ENCODE measurements at places on chromosomes 11 and 22.

DNA sequence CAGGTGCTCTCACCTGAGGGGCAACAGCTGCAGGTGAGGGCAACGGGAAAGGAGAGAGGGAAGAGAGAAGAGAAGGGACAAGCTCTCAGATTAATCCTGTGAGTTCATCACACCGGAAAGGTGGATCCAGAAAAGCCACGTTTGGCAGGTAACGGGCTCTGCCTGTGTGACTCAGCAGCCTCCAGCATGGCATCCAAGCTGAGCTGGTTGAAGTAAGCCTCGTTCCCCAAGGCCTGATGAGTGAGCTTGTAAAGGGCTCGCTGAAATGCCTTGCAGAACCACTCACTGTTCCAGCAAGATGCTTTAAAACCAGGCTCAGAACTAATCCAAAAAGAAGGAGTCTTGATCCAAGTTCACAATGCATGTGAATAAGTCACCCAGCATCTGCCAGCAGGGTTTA, 206.9 kb upstream of the TMEM45B start:
- DNase-seq, result no peak

GRCh38 chr11:105577641-105578040, 32.2 kb upstream of the GRIA4 start:
- no peak for DNase-seq

DNA sequence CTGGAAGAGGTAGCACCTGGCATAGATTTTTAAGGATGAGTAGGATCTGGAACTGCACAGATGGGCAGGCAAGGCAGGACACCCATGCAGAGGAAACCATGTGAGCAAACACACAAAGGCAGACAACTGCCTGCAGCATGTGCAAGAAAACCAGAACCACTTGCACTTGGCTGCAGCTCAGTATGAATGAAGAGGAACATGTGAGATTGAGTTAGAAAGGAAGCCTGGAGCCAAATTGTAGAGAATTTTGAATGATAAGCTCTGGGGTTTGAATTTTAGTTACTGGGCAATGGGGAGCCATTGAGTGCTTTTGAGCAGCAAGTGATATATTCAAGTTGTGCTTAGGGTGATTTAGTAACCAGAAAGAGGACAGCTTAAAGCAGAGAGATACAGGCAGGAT, 583.4 kb downstream of the SOX6 start:
- no peak for DNase-seq

DNA sequence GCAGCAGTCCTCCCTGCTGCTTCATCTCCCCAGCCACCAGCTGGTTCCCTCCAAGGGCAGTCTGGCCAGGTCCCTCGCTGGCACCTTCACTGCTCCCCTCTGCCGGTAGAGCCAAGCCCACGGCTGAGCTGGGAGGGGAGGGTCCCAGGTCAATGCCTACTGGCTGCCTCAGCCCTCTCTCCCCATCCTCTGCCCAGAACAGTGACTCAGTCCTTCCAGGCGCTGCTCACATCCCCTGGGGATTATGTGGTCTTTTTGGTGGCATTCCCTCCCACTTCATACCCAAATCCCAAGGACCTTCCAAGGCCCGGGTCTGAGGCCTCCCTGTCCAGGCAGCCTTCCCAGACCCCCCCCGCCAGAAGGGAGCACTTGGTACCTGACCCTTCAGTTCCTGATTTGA, 44.9 kb downstream of the WNT7B start:
- DNase-seq, result no peak

- no peak for DNase-seq
Observed at GRCh38 chr11:16093889-16094653, 262.3 kb downstream of the SOX6 start.

DNA sequence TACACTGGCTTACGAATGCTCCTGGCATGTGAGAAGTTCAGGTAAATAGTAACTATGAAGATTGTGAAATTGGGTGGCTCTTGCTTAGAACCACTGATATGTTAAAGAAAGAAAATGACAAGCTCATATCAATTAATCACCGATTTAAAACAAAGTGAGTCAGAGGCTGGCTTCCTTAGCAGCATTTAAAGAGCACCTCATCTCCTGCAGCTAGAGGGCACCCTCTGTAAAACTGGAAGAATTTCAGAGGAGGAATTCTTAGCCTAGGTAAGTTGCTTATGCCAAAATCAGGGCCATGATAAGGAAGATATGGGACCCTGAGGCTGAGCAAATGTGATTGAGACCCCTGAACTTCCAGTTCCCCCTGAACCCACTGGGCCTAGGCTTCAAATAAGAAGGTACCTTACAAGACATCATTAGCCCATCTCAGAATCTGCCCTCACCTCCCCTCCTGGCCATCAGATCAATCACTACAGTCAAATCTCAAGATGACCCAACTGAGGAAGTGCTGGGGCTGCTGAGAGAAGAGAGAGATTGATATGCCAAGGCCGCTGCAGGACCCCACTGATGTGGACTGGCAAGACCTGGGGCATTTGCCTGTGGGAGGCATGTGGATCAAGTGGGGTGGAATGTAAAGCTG, 8.6 kb upstream of the CD3E start:
- no peak for DNase-seq

DNA sequence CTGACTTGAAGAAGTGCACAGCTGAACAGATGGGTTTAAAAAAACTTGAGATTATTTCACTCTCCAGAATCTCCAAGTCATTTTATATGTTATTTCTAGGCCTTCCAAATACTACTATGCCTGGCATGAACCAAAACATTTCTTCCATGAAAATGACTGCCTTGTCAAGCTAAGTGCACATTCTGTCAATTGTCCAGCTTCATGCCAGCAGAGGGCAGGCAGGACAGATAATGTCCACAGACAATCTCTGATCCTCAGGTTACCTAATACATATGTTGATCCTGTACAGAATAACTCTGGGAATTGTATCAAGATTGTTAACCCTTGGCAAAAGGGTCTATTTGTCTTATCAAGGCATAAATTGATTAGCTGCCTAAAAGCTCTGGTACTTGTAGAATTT, 229.5 kb downstream of the AASDHPPT start:
- DNase-seq, result no peak

GRCh38 chr22:37330200-37331033, 48.1 kb downstream of the CYTH4 start:
- DNase-seq, result no peak

GRCh38 chr11:35121326-35121865, 17.6 kb upstream of the CD44 start:
- no peak for DNase-seq

GRCh38 chr11:107957109-107957588, 28.9 kb downstream of the RAB39A start:
- DNase-seq, result no peak

GRCh38 chr11:117232911-117233409, 489 bp downstream of the RNF214 start:
- DNase-seq, result no peak

- DNase-seq, result no peak
Observed at GRCh38 chr22:46592390-46592872, 27.8 kb upstream of the GRAMD4 start.

DNA sequence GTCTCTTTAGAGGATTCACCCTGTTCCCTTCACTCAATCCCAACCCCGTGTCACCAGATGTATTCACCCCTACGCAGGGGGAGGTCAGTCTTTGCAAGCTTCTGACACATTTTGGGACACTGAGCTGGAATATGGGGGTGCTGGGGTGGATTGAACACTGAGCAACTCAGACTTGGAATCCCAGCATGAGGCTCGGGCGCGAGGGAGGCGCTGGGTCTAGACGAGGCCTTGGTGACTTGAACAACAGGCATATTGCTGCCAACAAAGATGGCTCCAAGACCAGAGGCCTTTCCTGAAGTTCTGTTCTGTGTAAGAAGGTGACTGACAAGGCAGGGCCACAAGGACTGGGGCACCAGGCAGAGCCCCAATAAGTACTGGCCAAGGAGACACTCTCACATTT, 3.0 kb upstream of the SCGB2A1 start:
- no peak for DNase-seq

DNA sequence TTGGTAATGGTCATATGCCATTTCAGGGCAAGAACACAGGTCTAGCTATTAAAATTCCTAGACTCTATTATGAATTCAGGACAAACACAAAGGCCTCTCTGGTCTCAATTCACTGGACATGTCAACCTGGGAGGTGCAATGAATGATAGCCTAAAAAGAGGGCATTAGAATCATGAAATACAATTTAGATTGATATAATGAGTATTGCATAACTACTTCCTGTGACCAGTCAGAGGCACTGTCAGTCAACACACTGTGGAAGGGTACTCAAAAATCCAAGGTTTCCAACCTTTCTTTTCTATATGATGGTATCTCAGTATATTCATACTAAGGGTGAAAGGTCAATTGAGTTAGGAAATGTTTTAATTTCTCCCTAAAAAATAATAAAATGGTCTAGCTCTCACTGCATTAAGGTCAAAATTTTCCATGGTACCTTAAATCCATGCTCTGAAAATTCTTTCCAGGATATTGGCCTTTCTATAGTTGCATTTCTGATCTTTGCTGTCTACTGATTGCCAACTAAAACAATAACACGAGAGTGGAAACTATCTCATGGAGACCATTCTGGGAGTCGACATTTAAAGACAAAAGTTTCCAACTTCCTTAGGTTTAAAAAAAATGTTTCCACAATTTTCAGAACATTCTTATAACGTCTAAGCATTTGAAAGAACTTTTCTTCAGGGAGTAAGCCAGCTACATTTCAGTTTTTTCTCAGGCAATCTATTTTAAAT, 81.7 kb upstream of the APOA1 start:
- DNase-seq, result no peak

DNA sequence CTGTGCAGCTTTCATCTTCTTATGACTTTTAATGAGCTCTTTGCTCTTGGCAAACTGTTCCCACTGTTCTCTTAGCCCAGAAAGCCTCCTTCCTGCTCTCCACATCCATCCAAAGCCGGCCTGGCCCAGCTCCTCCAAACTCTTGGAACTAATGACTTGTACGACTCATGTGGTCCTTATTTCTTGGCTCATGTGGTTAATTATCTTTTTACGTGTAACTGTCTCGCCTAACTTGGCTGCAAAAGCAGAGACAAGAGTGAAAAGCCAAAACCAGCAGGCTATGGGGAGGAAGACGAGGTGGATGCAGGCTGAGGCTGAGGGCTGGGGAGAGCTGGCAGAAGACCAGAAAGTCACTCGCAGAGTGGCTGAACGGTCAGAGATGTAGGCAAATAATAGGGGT, 5.5 kb downstream of the CSNK2A3 start:
- no peak for DNase-seq

DNA sequence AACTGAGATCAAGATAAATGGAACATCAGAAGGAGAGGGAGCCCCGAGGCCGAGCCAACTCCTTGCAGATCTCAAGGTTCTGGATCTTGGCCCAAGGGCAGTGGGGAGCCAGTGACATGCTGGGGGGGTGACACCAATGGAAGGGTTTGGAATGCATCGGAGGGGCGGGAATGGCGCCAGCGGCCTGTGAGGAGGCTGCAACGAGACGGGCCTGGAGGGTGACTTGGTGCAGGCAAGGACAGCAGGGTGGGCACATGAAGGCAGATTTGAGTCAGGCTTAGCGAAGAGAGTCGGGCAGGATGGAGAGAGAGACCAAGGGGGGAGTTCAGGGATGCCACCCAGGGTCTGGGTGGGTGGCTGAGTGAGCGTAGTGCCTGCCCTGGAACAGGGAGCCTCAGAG, 23.2 kb downstream of the ELFN2 start:
- no peak for DNase-seq

DNA sequence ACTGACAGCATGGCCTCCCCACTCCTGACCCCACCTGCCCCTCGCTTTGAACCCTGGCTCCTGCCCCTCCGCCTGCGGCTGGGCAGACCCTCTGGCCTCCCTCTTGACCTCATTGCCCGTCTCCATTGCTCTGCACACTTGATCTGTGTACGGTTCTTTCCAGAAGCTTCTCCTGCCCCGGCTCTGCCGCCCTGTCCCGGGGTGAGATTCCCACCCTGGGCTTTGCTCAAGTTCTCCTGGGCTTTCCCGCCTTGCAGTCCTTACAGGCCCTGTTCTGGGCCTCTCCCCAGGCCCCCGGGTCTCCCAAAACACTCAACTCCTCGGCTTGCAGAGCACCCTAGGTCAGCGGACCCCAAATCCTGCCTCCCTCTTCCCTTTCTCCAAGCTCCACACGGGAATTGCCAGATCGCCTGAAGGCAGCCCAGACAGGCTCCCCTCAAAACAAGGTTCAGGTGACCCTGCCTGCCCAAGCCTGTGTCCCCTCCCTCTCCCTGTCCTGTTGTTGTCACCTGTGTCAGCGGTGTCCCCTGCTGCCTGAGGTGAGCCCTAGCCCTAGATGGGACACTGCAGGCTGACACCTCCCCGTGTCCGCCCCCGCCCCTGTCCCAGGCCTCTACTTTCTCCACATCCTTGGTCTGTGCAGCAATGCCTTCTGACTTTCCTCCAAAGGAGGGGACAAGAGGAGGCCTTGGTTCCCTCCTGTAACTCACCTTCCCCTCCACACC, 1.5 kb downstream of the GAL start:
- DNase-seq, result no peak

GRCh38 chr11:1868636-1869291, 15.9 kb downstream of the LSP1 start:
- DNase-seq, result no peak

- DNase-seq, result no peak
Observed at GRCh38 chr11:57406337-57406904, 16.0 kb upstream of the PRG2 start.

DNA sequence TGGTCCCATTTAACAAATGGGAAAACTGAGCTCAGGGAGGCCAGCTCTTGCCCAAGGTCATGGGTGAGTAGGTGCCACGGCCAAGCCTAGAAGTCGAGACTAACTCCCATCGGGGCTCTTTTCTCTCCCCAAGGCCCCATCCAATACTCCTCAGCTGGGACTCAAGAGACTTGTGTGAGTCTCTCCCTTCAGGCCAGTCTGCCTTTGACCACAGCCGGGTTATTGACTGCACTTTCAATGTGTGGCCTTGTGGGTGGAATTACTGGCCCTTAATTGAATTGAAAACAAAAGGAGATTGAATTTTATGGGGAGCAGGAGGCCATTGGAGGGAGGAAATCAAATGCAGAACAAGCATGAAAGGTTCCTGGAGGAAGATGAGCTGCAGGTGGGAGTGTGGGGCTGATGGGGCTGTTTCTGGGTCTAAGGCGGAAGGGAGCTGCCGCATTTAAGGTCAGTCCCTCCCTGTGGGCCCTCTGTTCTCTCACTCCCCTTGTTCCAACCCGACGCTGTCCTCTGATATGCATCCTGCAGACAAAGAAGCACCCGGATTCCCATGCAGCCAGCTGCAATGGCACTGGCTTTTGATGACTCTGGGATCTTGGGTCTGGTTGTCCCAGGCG, 552.8 kb downstream of the MIAT start:
- no peak for DNase-seq

- no peak for DNase-seq
Observed at GRCh38 chr11:61776561-61777075, 15.8 kb downstream of the TMEM258 start.

GRCh38 chr11:133718238-133718637, 127.1 kb downstream of the SPATA19 start:
- DNase-seq, result no peak
